ENCODE measurements at places on chromosomes 16 and 17. TPM values are rescaled to one million over a fixed set of nuclear protein-coding genes. Genes with fewer than 3 reads are reported as not detected.
A peak's percentile ranks its signal among the peaks of the same experiment; 100 is the strongest.

- DNase-seq = no peak
Observed at GRCh38 chr17:57534863-57535248, 210.2 kb downstream of the CCDC182 start.

GRCh38 chr16:7351610-7352510, 19.2 kb downstream of the RBFOX1 start:
- no peak for DNase-seq

DNA sequence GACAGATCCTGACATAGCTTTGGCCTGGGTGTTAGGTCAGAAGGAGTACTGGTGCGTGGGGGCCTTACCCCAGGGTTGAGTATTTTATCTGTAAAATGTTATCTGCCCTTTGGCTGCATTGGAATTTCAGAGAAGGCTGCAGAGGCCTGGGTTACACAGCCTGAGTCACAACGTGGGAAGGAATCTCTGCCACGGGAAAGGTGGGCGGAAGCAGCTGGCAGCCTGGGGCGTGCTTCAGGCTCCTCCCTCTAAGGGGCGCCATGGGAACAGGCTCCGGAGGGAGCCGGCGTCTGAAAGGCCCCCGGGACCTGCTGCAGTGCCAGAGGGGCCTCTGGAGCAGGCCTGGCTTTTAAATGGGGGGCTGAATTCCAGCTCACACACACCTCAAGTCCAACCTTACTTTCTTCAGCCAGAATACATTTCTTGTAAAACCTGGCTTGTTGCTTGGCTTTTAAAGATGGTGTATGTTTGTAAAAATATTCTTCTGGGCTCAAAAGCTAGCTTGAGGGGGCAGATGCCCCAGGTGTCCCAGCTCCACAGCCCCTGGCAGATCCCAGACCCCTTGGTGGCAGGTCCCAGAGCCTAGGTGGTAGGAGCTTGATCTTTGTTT, 142.2 kb downstream of the RAB11FIP4 start:
- no peak for DNase-seq

- DNase-seq = peak; percentile 40
Observed at GRCh38 chr16:86232496-86232895, 277.8 kb upstream of the FOXF1 start.

- DNase-seq = no peak
Observed at GRCh38 chr16:515175-515938, 12.2 kb upstream of the CAPN15 start.

The CACNG1 gene
- total RNA-seq = 0.24 TPM

DNA sequence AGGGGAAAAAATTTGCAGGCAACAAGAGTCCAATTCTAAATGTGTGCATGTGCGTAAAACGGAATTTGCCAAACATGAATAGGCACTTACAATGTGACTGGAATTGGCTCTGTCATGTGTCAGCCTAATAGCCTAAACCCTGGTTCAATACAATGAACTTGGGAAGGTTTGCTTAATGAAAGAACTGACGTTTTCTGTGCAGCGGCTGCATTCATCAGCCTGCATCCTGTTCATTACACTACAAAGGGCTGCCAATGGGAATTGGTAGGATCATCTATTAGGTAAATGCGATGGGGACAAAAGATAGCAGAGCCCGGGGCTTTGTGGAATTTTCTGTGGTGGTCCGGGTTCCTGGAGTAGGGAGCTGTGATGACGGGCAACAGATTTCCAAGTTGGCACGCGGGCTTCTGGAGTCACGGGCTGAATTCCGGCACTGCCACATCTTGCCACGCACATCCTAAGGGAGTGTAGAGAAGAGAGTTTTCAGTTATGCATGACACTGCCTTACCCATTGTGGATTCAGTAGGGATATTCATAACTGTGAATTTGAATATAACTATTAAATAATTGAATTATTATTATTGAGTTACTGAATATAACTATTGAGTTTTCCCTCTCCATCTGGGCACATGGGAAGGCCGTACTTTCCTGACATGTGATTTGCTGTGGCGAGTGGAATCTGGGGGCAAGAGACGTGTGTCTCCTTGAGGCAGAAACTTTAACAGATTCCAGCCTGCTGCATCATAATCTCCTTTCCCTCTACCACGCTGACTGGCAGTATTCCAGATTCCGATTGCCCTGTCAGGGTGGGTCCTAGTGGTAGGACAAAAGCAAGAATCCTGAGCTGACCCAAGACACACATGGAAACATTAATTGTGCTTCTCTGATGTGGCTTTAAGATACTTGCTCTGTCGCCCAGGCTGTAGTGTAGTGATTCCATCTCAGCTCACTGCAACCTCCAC, 565.6 kb downstream of the WWOX start:
- DNase-seq = no peak

- DNase-seq = no peak
Observed at GRCh38 chr16:8372141-8372540, 218.2 kb downstream of the TMEM114 start.

The C17orf67 gene
- total RNA-seq = 2.0 TPM

The SLC4A1 gene
- total RNA-seq = not detected

DNA sequence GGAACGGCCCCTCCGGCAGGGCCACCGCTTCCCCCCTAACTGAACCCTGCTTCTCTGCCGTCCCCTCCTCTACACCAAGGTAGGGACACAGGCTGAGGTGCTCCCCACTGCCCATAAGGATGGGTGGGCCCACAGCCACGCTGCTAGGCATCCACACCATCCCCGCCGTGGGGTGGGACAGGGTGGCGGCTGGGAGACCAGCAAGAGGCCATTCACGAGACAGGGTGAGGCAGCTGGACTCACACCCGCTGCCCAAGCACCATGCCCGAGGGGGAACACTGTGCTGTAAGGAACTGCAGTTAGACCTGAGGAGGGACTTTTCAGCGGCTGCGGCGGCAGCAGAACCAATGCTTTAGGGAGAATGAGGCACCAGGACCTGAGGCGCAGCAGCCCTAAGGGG, 47.5 kb upstream of the RRN3 start:
- DNase-seq = no peak

DNA sequence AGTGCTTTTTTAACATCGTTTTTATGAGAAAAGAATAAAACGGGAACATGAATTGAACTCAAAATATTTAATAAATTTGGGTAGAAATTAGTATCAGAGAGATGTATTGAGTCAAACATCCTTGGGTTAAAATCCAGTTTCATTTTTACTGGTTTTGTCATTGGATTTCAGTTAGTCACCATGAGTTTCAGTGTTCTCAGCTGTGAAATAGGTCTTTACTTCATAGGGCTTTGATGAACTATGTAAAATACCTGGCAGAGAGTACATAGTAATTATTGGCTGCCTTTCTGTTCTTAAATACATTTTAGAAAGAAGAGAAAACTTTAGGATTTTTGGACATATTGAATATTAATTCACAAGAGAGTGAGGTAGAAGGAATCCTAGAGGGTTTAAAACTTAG, 105.8 kb downstream of the TANC2 start:
- no peak for DNase-seq

DNA sequence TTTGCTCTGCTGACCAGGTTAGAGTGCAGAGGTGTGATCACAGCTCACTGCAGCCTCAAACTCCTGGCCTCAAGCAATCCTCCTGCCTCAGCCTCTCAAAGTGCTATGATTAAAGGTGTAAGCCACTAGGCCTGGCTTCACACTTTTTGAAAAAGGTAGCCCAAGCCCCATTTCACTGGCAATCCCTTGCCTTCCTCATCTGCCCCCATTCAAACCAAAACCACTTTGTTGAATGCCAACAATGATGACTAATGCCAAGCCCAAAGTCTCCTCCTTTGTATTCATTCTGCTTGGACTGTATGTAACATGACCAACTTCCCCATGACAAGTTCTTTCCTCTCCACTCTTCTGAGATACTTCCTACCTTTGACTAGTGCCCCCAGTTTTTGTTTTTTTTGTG, 33.1 kb downstream of the N4BP1 start:
- DNase-seq = no peak

- DNase-seq = no peak
Observed at GRCh38 chr16:19861811-19862327, 22.8 kb downstream of the GPRC5B start.

- no peak for DNase-seq
Observed at GRCh38 chr17:74325743-74326379, at the start of gene KIF19. Gene KIF19 (plus strand): TSS chr17:74326226. CDS start chr17:74326350, 124 bp downstream.

GRCh38 chr17:40194821-40195220, 17.6 kb downstream of the RAPGEFL1 start:
- no peak for DNase-seq

The DUSP3 gene
- 36.4 TPM for total RNA-seq

DNA sequence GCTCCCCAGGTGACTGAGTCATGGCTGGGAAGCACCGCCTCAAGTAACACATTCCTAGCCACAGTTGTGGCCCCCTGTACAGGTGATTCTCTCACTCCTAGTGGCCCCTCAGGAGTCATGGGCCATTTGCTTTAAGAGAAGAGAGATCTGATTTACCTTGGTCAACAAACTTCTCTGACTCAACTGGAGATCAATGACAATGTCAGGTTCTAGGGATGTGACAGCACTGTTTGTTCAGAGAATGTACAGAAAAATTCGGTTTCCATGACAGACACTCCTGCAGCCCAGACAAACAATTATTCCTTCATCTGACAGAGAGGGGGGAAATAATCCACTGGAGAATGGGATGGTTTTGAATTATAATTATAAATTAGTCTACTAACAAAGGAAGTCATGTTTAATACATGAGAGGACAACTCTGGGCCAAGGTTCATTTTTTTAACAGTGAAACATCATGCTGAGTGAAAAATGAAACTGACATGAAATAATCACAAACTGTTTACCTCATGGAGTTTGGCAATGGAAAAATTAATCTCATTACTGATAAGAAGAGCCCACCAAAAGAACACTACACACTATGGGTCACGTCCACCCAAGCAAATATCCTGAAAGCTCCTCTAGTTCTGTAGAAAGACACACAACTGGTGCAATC, 9.7 kb downstream of the ERN1 start:
- DNase-seq = no peak

The EME1 gene
- total RNA-seq = 18.7 TPM
